ENCODE measurements at places on chromosomes 1 and 21.

DNA sequence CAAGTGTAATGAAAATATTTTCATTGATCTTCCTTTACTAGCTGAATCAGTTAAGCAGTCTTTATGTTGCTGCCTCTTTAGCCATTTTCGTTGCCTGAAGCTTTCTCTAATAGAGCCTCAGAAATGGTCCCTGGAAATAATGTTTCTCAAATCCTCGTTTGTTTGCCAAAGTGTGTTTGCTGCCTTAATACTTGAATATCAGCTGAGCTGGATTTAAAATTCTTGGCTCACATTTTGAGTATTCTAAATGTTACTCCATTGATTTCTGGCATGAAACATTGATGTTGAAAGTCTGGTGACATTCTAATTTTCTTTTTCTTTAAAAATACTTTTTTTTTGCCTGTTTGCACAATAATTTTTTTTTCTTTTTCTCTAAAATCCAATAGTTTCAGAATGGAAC is 84.6 kb upstream of the SERBP1 start:
- DNase-seq, result no peak

DNA sequence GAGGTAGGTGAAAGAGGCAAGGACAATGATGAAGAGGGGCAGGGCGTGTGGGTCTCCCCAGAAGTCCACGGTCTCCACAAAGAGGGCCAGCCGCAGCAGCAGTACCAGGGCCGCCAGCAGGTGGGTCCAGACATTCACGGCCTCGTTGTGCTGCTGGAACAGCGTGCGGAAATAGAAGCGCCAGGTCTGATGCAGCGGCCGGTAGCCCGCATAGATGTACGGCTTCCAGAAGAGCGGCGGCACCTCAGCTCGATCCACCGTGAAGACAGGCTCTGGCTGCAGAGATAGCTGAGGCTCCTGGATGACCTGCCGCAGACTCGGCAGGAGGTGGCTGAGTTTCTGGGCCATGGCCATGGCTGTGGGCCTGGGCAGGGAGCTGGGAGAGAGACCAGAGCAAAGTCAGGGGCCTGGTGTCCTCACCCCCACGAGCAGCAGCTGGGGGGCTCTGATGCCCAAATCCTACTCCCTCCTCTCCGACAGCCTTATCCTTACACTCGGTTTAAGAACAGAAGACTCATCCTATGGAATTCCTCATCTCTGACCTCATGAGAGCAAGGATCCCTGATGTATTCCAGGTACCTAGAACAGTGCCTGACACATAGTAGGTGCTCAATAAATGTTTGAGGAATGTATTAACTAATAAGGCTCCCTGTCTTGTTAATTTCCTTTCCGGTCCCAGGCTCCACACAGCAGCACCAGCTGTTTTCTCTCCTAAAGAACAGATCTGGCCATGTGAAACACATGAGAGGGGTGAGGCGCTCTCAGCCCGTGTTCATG is 4.4 kb upstream of the AUNIP start:
- DNase-seq, result no peak

DNA sequence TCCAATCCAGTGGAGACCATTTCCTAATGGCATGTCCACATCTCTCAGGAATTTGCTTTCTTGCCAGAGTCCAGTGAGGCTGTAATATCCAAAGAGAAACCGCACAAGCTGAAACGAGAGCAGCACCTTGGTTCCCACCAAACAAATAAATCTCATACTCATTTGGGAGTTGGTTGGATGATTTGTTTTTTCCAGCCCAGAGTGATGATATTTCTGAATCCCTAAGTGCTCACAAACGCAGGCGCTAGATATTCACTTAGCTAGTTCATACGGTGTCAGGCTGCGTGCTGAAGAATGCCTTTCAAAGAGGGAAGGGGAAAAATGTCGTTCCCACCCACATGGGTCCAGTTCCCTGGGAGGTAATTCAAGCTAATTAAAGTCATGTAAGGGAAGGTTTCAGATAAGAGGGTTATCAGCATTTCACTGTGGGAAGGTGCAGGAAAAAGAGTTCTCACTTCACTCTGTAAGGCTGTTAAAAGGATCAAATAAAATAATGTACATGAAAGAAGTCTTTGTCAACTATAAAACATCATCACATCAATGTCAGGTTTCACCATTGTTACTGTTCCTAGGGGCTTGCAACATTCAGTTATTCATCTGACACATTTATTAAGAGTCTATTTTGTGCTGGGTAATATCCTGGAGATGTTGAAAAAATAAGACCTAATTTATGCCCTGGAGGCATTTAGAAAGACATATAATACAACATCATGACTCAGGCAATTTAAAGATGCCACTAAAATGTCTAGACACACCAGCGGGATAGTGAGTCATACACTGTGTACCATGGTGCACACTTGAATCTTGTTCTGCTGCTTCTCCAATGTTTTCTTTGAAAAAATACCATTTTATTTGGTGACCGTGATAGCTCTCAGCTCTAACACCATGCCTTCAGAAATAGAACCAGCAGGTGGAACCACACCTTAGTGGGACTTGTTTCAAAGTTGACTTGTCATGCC is 19.3 kb downstream of the DPT start:
- no peak for DNase-seq

GRCh38 chr1:5756434-5757186 is 235.6 kb downstream of the NPHP4 start:
- DNase-seq, result no peak

GRCh38 chr21:15986277-15986676 is 256.5 kb downstream of the USP25 start:
- no peak for DNase-seq

- no peak for DNase-seq
Measured at GRCh38 chr1:84598418-84598817, 24.2 kb upstream of the CTBS start.

- DNase-seq, result no peak
Measured at GRCh38 chr1:26994787-26995517, 1.5 kb downstream of the TRNP1 start.

DNA sequence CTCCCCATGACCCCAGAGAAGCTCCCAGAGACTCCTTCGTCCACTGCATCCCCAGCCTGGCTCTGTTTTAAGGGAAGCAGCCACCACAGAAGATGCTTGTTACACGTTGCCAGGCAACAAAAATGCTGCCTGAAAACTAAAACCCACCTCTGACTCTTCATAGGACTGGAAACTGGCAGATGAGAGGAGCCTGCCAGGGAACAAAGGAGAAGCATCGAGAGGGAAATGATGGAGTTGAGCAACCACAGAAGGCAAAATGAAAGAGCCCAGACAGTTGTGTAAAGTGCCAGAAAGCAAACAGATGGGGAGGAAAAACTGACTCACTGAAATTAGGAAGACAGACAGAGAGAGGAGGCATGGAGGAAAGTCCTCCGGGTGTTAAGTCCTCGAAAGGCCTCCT is 118.4 kb downstream of the KCNN3 start:
- no peak for DNase-seq

- peak; percentile 93 for DNase-seq
Measured at GRCh38 chr1:98048244-98048643, 127.4 kb upstream of the DPYD start.

DNA sequence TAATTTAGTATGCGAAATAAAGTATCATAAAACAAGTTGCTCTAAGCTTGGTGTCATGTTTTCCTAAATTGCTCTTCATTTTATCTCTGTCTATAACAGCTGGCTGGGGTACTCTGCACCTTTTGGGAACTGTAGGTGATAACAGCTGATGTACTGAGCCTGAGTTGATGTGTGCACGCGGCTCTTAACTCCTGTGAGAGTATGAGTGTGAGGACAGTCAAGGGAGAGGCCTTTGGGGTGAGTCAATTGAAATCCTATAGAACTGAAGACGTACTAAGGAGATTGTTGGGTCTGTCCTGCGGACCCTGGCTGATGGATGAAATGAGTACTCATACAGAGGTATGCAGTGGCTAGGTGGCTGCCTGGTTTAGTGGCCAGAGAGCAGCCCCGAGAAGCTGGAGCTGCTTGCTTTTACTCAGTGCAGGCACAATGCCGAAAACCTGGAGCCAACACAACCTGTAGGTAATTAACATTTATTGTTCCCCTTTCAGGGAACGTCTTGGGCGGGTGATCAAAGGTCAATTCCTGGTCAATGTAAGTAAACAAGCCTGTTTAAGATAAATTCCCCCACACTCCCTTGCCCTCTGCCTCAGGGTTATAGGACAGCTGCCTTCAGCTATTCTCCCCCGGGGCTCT is 188.5 kb downstream of the PRDM2 start:
- no peak for DNase-seq

GRCh38 chr1:173097001-173097400 is 46.3 kb upstream of the TNFSF18 start:
- DNase-seq, result no peak

DNA sequence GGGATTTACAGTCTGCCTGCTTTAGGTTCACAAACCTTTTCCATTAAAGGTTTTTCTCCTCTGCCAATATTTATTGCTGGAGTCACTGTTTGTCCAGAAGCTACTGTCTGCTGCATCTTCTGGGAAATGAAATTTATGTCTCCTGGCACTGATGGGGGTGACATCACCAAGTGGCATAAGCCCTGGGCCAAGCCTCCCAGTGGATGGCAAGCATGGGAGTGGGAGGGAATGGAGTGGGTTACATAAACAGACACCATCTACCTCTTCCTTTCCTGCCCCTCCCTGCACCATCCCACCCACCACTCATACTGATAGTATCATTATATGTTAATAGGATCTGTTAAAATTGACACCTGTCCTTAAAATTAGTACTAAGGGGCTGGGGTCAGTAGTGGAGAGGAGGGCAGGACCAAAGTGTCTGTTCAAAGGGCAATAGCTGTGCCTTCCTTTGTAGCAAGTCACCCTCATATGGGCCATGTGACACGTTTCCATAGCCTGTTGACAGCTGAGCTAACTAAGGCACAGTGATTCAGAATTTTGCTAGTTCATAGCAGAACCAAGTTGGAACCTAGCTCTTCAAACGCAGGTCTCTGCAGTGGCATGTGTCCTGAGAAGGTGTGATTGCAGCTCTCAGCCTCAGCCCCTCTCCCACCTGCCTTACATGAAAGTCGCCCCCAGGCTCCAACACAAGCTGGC is 71.0 kb downstream of the MAB21L3 start:
- peak; percentile 85 for DNase-seq

- DNase-seq, result no peak
Measured at GRCh38 chr1:68168545-68169171, 63.7 kb downstream of the WLS start.

DNA sequence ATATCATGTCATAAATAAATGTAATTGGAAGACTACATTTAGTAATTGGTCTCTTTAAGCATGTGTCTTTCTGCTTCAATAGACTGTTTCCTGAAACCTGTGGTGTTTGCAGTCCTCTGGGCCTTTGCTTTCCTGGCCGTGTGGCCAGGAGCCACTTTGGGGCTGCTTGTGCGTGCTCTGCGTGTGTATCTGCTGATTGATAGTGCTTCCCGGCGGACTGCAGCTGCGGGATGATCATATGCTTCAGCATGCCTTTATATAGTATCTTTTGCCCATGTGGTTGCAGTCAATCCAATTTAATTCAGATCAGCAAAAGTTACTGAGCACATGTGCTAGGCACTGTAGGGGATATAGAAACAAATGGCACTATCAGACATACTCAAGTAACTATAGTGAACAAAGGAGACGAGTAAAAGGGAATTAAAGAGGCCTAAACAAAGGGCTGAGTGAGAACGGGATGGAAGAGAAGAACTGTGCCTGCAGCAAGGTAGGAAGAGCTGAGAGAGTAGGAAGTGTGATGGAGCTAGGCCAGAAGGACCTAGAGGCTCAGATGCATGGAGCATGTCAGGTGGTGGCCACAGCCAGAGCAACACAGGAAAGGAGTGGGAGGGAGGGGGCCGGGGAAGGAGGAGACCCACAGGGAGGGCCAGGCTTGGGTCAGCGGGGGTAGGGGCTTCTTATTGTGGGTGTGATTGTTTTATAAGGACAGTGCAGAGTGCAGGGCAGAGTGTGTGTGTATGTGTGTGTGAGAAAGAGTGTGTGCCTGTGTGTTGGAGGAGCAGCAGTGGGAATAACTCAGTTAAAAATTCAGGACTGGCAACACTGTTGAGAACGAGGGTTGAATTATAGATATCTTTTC is 27.2 kb upstream of the TTF2 start:
- DNase-seq, result no peak

DNA sequence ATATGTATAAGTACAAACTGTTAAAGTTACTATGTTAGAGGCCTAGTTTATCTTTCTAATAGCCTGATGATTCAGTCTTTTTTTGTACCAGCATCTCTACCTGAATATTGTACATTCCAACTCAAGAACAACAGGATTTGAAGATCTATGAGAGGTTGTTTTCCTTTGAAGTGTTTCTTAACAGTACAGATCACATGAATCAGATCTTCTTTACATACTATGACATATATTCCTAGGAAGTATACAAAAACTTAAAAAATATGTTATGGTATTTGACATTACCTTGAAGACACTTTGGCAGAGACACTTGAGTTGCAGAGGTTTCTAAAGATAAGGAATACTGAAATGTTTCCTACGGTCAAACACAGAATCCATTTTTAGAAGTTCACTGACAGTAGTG is 1280.9 kb downstream of the KCNT2 start:
- no peak for DNase-seq

GRCh38 chr1:8525558-8526275 is 207.8 kb downstream of the SLC45A1 start:
- DNase-seq, result peak; percentile 80

- no peak for DNase-seq
Measured at GRCh38 chr1:228767636-228768354, 32.5 kb downstream of the RHOU start.

DNA sequence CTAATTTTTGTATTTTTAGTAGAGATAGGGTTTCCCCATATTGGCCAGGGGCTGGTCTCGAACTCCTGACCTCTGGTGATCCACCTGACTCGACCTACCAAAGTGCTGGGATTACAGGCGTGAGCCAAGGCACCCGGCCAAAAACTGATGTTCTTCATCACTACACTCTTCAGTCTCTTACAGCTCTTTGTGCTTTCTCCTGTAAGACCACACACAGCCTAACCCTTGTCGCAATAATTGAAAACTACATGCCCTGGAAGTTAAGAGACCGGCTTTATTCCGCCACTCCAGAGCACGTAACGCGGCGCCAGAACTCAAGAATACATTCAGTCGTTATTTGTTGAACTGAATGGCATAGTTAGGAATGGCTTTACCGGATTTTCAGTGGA is 552 bp downstream of the GPATCH4 start:
- no peak for DNase-seq

DNA sequence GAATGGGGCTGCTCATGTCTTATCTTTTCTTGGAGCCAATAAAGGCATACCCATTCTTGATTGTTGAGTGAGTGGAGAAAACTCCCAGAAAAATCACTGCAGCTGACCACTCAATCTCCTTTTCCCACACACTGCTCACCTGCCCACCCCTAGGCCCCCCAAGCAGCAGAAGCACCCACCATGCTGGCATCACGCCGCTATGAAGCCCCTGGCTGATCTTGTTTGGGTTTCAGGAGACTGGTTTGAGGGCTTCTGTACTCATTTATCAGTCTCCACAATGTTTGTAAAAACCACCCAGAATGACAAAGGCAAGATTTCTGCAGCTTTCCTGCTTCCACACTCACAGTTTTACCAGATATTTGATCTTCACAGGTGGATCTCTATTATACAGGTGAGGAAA is 33.5 kb upstream of the ATP2B4 start:
- DNase-seq, result no peak

DNA sequence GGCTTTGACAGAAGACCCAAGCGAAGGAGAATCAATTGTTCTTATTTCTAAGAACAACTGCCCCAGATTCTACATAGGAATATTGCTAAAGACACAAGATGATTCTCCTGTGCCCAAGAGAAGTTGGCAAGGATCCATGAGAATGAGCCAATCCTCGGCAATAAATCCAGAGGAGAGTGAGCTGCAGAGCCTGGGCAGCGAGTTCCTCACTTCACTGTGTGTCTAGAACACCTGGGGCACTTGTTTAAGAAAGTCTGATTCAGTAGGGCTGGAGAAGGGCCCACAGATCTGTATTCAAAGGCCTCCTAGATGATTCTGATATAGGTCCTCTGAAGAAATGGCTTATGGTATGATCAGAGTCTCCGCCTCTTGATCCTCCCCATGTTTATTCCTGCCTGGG is 31.8 kb downstream of the GADD45A start:
- no peak for DNase-seq
